Left renal pelvis (tissue), 4 donors: ENCODE measurements at places on chromosomes 3 and 15. TPM values are rescaled to one million over a fixed set of nuclear protein-coding genes. Genes with fewer than 3 reads are reported as not detected.
A peak's percentile ranks its signal among the peaks of the same experiment; 100 is the strongest.

DNA sequence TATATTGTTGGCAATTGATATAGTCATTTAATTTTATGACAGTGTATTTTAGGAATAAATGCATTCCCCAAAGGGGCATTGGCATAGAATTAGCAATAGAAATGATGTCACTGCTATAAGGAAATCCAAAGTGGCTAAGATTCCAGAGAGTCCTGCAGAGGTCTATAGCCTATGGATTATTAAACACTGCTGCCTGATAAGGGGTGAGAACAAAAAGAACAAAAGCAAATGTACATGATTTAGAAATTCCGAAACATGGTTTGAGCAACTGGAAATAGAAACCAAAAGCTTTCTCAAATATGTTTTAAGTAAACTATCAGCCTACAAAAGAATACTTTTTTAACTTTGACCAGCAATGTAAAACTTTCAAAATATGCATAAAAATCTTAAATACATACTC is 280.1 kb upstream of the RASGRP1 start:
- no peak for DNase-seq

GRCh38 chr3:128967748-128968355 is 26.0 kb downstream of the CFAP92 start:
- DNase-seq = no peak

- DNase-seq = peak; percentile 43
These were observed 30.9 kb downstream of the MGLL start for GRCh38 chr3:127791221-127791913.

RABL3 gene
- polyA plus RNA-seq = 34.3 TPM

GRCh38 chr3:80705290-80705689 is 937.5 kb upstream of the ROBO1 start:
- DNase-seq = no peak

GRCh38 chr3:24540821-24541220 is 46.2 kb upstream of the THRB start:
- no peak for DNase-seq

DNA sequence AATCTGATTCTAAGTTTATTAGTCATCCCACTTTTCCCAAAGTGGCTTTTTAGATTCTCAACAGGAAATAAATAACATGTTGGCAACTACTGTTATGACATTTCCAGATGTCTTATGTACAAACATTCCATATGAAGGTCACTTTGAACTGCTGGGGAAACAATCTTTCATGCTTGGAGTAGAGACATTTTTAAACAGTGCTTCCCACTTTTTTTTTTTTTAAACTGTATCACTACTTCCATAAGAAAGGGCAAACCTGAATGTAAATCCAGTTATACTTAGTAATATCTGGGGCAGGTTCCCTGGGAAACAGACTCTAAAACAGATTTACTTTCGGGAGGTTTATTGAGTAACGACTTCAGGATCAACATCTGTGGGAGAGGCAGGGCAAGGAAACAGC is 473.8 kb downstream of the TAFA4 start:
- no peak for DNase-seq

CCR3 gene
- not detected for polyA plus RNA-seq

SRP14 gene
- 639 TPM for polyA plus RNA-seq

DNA sequence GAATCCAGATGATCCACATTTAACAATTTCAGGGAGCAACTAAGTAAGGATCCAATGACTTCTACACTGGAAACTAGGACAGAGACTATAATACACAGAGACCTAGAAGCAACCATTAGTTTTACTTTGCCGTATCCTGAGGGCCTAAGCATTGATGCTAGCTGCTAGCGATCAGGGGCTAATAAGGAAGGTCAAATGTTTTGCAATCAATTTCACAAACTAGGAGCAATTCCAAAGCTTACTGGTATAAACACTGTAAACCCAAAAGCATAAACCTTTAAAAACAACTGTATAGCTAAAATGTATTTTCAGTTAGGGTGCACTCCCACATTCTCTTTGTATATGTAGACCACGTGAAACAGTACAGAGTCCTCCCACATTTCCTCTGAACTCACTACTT is 31.5 kb downstream of the FBN1 start:
- DNase-seq = no peak

- DNase-seq = no peak
These were observed 14.4 kb downstream of the ATP10A start for GRCh38 chr15:25848784-25849156.

DNA sequence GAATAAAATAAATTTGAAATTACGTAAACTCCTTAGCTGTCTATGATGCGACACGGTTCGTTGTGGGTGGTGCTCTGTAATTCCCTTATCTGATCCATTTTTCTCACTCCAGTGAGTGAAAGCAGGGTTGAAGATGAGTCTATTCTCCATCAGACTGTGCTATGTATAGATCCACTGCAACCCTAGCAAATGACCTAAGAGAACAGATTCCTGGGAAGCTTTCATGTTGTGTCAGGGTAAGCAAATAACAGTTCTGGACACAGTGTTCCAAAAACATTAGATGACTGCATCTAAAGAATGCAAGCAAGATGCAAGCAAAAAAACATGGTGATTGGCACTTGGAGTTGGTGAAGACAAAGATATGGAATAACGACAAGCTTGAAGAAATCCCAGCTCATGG is 239.3 kb downstream of the SLC9A9 start:
- DNase-seq = no peak

DNA sequence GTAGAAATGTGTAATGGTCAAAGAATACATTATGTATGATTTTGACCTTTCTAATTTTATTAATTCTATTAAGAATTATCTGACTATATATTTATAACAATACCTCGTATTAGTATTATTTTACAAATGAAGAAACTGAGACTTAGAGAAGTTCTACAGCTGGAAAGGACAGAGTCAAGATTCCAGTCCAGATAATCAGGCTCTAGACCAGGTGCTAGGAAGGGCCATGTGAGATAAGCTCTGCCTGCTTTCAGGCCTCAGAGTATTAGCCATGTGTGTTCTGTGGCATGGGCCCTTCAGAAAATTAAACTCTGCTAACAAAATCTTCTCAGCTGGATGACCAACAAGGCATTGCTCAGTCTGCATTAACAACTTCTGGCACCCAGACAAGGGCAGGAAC is 87.5 kb downstream of the CD200R1L start:
- DNase-seq = no peak

- no peak for DNase-seq
These were observed 193.9 kb downstream of the DTWD1 start for GRCh38 chr15:49814709-49815108.

FGD5 gene
- polyA plus RNA-seq = 37.3 TPM

DNA sequence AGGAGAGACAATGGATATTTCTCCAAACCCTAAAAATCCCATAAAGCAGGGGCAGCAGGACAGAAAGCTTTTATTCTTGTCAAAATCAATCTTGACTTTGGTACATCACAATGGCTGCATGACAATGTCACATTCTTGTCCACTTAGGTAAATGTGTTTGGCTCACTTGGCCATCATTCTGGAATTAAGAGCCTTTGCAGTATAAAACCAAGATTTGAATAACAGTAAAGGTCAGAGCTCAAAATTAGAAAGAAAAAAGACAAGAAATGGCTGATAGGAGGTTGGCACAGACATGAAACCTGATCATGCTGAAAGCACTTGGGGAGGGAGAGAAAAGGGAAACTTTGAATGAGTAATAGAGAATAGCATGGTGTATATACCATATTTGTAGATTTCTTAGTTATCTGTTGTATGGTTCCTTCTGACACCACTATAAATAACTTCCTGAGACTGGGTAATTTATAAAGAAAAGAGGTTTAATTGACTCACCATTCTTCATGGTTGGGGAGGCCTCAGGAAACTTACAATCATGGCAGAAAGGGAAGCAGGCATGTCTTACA is 158.5 kb upstream of the SGO1 start:
- DNase-seq = no peak

SLC22A14 gene
- polyA plus RNA-seq = 0.78 TPM

ZBBX gene
- 6.3 TPM for polyA plus RNA-seq

GRCh38 chr3:125107861-125108567 is 52.2 kb upstream of the HEG1 start:
- DNase-seq = no peak

GRCh38 chr3:27960133-27960532 is 238.0 kb upstream of the EOMES start:
- DNase-seq = no peak

DUOXA2 gene
- polyA plus RNA-seq = not detected

KIF7 gene
- polyA plus RNA-seq = 9.4 TPM

- no peak for DNase-seq
These were observed 131.5 kb upstream of the SATB1 start for GRCh38 chr3:18556503-18557135.

DNA sequence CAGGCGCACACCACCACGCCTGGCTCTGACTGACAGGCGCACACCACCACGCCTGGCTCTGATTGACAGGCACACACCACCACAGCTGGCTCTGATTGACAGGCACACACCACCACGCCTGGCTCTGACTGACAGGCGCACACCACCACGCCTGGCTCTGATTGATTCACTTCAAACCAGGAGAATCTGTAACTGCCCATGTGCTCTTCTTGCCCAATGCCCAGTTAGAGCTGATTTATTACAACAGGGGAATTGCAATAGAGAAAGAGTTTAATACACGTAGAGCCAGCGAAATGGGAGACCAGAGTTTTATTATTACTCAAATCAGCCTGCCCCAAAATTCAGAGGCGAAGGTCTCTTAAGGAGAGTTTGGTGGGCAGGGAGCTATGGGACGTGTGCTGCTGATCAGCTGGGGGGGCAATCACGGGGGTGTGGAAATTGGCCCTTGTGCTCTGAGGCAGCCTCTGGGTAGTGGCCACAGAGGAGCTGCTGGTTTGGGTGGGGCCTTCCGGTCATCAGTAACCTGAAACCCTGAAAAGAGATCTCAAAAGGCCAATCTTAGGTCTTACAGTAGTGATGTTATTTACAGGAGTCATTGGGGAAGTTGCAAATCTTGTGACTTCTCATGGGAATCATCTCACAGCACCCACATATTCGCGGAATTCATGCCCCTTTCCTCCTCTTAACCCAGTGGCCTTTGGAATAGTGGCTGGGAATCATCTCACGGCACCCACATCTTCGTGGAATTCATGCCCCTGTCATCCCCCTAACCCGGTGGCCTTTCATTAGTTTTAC is 63.8 kb upstream of the TFRC start:
- DNase-seq = no peak

PAQR5 gene
- polyA plus RNA-seq = 30.9 TPM

DNA sequence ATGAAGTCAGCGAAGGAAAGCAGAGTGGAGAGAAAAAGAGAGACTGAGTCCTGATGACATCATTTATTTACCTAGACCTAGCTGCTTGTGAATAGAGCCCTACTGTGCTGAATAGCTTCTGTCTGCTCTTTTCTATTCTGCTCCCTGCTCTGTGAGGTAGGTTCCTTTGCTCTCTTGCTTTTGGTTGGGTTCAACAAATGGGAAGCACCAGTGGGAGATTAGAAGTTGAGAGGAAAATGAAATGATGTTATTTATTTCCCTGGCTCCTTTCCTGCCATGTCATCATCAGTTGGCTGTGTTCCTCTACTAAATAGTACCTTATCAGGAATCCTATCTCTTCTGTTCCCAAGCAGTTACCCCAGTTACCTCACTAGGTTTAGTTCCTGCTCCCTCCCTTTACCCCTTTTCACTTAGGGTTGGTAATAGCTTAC is 23.5 kb downstream of the DTWD1 start:
- DNase-seq = no peak

DNA sequence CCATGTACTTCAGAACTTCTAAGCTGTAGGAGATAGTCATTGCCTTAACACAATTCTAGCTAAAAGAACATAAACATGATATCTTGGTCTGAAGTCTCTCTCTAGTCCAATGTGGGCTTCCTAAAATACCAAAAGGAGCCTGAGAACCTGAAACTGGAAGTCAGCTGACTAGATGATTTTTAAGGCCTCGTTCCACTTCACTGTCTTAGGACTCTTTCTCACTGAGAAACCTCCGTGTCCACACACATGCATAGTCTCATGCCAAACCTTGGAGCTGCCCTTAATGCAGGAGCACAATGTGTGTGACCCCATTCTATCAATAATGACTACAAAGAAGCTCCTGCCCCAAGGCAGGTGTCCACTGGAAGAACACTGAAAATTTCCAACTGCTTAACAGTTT is 87.7 kb downstream of the ETFA start:
- no peak for DNase-seq

HYAL2 gene
- 70.4 TPM for polyA plus RNA-seq

GRCh38 chr3:66923969-66924368 is 74.1 kb upstream of the KBTBD8 start:
- DNase-seq = no peak

DNA sequence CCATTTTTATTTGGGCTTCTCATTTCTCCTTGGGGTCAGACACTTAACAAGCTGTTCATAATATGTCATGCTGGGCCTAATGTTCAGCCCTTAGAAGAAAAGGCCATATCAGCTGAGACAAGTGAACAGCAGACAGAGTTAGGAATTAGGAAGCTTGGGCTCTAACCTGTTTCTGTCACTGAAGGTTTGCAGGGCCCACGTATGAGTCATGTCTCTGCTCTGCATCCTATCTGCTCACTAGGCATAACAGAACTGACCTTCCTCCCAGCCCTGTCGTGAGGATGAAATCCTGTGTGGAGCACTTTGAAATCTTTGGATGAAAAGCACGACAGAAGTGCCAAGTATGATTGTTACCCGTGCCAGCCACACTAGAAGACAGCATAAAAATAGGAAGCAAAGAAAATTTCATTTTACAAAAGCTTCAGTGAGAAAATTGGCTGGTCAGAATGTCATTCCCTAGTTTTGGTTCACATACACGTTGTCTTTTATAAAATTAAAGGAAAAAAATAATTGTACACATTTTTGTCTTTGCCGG is 26.5 kb upstream of the CD47 start:
- no peak for DNase-seq

DNA sequence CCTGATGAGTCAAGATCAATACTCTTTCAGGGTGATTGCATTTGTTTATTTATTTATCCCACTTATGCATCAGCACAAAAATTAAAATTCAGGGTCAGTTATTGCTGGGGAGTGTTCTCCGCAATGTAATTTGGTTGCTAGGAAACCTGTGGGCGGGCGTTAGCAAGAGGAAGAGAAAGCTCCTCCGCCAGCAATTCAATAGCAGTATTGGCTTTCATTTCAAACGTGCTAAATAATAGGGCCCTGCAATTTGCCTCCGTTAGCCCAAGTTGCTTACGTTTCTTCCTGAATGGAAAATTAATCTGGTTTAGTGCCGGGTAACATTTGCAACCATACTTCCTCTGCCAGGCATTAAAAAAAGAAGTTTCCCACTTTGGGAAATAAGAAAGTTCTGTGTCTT is 35.5 kb upstream of the PLCL2 start:
- DNase-seq = no peak

- no peak for DNase-seq
These were observed 42.9 kb downstream of the RAB11A start for GRCh38 chr15:65912235-65912634.
